ENCODE measurements at places on chromosomes 13 and 19.
A peak's percentile ranks its signal among the peaks of the same experiment; 100 is the strongest.

GRCh38 chr13:113365971-113366588 lies 2.1 kb upstream of the GRTP1 start:
- DNase-seq, result no peak

GRCh38 chr13:38180126-38180525 lies 169.5 kb upstream of the UFM1 start:
- no peak for DNase-seq

GRCh38 chr19:55283548-55284377 lies at the start of gene BRSK1:
TSS of gene BRSK1 (plus strand) at chr19:55283997. CDS start at chr19:55284443, 446 bp downstream.
- DNase-seq, result peak; percentile 72

- DNase-seq, result no peak
Measured at GRCh38 chr19:52170304-52170703, 1.1 kb downstream of the ZNF836 start.

GRCh38 chr19:50717891-50718254 lies 1.7 kb downstream of the SHANK1 start:
- DNase-seq, result no peak

DNA sequence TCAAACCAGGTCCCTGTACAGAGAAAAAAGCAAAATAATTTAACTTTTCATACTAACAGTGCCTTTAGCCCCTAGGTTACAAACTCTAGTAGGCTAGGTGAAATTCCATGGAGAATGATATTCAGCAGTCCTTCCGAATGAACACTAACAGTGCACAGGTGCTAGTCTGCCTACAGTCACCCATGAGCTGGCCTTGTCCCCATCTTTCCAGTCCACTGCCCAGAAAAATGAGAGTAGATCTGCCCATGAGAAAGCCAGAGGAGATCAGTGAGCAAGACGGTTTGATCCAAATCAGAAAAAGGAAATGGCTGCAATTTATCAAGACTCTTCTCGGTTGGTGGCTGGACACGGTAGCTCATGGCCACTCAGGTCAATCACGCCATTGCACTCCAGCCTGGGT lies 524.9 kb downstream of the FGF9 start:
- no peak for DNase-seq

- DNase-seq, result peak; percentile 69
Measured at GRCh38 chr13:20525144-20525600, 485 bp downstream of the CRYL1 start.

- no peak for DNase-seq
Measured at GRCh38 chr19:55269299-55269698, 10.5 kb upstream of the PPP6R1 start.

- no peak for DNase-seq
Measured at GRCh38 chr13:67318398-67318797, 88.3 kb upstream of the PCDH9 start.

GRCh38 chr13:113411216-113412023 lies 41.9 kb downstream of the ADPRHL1 start:
- no peak for DNase-seq

- no peak for DNase-seq
Measured at GRCh38 chr13:99356012-99356261, 48.7 kb upstream of the GPR183 start.

DNA sequence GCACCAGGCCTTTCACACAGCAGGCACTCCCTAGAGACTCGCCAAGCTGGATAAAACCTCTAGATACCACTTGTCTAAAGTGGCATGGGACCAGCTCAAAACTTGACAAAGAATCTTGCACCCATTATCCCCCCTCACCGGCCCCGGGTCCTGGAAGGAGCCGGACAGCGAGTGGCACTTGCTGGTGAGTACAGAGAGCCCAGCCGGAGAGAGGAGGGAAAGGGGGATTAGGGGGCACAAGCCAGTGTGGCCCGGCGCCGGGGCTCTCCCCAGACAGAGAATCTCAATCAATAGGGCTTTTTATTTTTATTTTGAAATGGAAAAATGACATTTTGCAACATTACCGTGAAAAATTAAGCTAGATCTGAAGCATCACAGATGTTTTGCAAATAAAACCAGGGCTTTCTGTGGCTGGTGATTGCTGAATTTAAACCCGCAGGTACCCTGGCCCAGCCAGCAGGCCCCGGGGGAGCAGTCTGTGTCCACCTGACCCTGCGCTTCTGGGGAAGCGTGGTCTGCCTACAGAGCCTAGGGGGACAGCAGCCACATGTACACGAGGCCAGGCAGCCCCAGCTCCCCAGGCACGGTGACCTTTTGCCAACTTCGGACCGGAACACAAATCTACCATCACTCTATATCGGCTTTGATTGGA lies 10.0 kb upstream of the VSTM2B start:
- DNase-seq, result no peak

DNA sequence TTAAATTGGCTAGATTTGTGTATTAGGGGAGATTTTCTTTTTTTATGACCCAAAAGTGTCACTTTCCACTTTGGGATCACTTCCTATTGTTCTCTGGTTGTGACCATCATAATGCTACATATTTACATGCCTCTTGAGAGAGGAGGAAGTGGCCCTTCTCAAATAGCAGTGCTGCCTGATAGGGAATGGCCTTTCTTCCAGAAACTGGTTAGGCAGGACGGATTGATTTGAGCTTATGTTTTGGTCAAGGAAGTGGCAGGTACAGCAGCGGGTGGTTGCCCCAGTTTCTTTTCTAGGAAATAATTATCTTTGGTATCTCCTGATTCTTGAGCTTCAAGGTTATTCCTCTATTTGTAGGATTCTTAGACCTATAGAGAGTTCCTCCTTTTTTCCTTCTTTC lies 21.9 kb upstream of the WTIP start:
- DNase-seq, result no peak

GRCh38 chr13:90535421-90535820 lies 812.1 kb upstream of the MIR17HG start:
- DNase-seq, result no peak

DNA sequence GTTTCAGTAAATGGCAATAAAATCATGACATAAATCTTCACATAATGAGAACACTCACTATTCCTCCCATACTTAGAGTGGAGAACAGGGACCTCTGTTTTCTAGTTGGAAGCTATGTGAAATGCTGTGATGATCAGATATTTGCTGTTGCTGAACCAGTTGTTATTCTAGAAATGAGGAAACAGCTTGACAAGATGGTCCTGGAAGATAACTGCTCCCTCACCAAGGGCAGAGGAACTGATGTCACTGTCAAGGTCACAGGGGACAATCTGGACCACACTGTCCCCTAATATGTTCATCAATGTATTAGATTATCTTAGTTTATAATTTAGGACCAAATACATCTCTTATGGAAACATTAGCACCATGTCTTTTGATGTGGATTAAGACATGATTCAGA lies 1173.3 kb downstream of the PCDH17 start:
- no peak for DNase-seq

DNA sequence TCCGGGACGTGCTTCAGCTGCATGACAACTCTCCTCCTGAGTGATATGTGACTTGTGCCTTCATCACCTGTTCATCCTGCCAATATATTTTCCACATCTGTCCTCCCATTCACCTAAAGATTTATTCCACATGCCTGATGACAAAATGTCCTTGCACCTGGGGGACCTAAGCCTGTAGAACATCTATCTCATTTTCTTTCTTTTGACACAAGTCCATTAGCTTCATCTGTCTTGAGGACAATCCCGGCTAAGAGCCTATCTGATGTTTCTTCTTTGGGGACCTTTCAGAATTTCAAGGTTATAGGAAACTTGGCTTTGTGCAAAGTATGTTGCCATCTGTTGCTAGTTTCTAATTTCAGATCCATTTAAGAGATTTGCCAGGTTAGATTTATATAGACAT lies 41.1 kb downstream of the ITGBL1 start:
- no peak for DNase-seq

GRCh38 chr13:44410328-44410859 lies 36.8 kb downstream of the SERP2 start:
- DNase-seq, result no peak

- DNase-seq, result no peak
Measured at GRCh38 chr13:49220036-49220855, at the start of gene MLNR. TSS of gene MLNR (plus strand) at chr13:49220338. CDS start at chr13:49220338, 0 bp downstream.

- no peak for DNase-seq
Measured at GRCh38 chr19:49594993-49595818, 4.2 kb downstream of the PRR12 start.

DNA sequence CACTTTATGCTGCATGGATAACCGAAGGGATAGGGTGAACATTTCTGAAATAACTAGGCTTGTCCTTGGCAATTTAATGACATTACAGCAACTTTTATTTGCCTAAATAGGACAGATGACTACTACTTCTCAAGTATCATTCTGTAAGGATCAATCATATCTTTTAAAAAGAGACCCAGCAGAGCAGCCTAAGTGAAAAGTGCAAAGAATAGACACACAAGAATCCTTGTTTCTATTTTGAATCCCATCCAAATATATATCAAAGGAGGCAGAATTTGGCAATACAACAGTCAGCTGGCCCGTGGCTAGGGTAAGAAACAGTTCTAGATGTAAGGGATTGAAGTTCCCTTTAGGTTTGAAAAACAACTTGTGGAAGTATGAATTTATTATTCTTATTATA lies 6.9 kb downstream of the THSD1 start:
- no peak for DNase-seq

- DNase-seq, result no peak
Measured at GRCh38 chr19:38429055-38429810, 3.2 kb upstream of the RASGRP4 start.

Measured in C1 segment of cervical spinal cord (tissue), 14 donors.